ENCODE measurements at places on chromosomes 6 and 20.

GRCh38 chr20:63191400-63191799 is 24.5 kb downstream of the YTHDF1 start:
- no peak for DNase-seq

GRCh38 chr6:72212686-72213085 is 326.3 kb downstream of the RIMS1 start:
- no peak for DNase-seq

- DNase-seq, result peak; percentile 10
These were observed 3.3 kb downstream of the ID1 start for GRCh38 chr20:31608251-31608945.

- no peak for DNase-seq
These were observed 13.4 kb downstream of the C20orf173 start for GRCh38 chr20:35515949-35516645.

DNA sequence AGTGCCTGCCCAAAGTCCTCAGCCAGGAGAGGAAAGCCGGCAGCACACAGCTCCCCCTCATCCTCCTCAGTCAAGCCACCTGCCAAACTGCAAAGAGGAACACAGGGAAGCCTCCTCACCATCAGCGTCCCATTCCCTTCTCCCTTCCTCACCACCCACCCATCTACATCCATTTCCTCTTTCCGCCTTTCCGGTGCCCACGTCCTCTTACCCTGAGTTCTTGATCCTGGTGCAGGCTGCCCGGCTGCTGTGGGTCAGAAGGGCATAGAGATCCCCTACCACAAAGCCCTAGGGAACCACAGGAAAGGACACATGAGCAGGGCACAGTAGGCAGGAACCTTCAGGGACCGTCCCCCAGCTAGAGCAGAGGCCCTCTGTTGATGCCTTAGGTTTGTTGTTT is 6.0 kb downstream of the GNMT start:
- no peak for DNase-seq

- DNase-seq, result no peak
These were observed 175.7 kb upstream of the SNX9 start for GRCh38 chr6:157647261-157647915.

DNA sequence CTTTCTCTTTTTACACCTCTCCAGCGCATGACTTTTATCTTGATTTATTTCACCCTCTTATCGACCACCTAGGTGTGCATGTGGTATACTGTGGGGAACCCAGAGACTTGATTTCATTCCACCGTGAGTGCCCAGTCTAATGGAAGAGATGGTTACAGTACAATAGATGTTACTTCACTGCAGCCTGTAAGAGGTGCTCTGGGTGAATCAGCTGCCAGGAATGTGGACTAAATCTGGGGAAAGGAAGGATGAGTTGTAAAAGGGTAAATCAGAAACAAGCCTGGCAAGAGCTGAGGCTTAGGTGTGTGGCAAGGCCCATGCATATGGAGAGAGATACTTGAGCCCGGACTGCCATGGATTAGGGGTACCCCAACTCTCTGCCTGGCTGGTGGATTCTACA is 7.4 kb downstream of the STK35 start:
- no peak for DNase-seq

GRCh38 chr20:51579137-51579536 is 36.6 kb upstream of the NFATC2 start:
- DNase-seq, result no peak

DNA sequence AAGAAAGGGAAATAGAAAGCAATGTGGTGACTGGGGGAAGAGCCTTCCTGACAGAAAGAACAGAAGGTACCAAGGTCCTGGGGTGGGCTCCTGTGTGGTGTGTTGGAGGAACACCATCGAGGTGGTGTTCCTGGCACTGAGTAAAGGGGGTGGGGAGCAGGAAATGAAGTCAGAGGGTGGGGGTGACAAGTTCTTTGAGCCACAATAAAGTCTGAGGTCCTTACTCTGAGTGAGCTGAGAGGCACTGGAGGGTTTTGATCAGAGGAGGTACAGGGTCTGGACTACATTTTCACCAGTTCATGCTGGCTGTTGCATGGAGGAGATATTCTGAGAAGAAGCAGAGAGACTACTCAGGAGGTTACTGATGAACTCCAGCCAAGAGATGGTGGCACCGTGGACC is 198.2 kb downstream of the GMPR start:
- DNase-seq, result no peak

GRCh38 chr20:14685183-14685582 is 347.8 kb upstream of the FLRT3 start:
- DNase-seq, result no peak

GRCh38 chr6:100188754-100189153 is 194.7 kb upstream of the MCHR2 start:
- no peak for DNase-seq

GRCh38 chr6:74284284-74284683 is 588.3 kb downstream of the CD109 start:
- DNase-seq, result no peak

GRCh38 chr6:105493736-105494135 is 90.9 kb upstream of the PREP start:
- DNase-seq, result no peak

DNA sequence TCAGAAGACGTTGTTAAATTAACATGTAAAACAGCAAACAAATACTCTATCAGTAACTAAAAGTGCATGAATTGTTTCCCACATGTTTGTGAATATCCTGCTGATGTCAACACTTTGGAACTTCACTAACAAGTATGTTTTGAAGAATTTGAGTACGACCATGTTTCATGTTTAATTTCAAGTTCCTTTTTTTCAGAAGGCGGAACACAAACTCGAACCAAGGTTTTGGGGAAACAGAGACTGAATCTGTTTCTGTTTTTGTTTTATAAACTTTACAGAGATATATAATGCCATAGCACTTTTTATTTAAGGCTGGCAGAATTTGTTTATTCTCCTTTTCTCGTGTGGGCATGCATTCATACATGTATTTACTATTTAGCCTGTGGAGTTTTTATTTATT is 509.3 kb upstream of the CITED2 start:
- no peak for DNase-seq

DNA sequence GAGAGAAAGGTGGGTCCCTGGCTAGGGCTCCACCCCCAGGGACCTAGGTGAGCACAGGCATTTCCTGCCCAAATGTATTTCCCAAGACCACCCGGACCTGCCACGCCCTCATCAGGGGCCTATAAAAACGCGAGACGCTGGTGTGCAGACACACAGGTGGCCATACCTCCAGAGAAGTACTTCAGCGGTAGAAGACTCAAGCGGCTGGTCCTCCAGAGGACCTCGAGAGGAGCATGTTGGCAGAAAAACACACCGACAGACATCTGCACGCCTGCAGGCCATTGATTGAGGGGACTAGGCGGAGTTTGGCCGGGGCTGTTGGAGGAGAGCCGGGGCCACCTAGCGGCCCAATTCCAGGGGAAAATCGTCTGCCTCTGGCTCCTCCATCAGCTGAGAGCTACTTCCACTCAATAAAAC is 695.8 kb upstream of the MMS22L start:
- DNase-seq, result no peak

GRCh38 chr20:16451001-16451400 is 122.2 kb downstream of the KIF16B start:
- DNase-seq, result no peak

DNA sequence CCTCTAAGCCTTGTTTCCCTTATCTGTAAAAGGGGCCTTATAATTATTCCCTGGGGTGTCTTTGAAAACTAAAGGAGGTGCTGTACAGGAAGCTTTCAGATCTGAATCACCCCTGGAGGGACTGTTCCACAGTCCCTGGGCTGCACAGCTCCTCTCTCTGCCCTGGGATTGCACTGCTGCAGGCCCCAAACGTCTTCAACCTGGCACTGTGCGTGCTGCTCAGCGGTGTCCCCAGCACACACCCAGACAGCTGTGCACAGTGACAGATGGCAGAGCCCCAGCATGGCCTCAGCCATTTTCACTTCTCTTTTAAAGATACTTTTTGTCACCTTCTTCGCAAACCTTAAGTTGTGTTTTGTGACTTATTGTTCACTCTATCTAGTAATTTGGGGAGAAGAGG is 50.7 kb upstream of the INSM1 start:
- DNase-seq, result no peak

- DNase-seq, result no peak
These were observed 191.5 kb downstream of the CDH4 start for GRCh38 chr20:61443443-61444126.

GRCh38 chr6:16681260-16681873 is 79.9 kb downstream of the ATXN1 start:
- no peak for DNase-seq

DNA sequence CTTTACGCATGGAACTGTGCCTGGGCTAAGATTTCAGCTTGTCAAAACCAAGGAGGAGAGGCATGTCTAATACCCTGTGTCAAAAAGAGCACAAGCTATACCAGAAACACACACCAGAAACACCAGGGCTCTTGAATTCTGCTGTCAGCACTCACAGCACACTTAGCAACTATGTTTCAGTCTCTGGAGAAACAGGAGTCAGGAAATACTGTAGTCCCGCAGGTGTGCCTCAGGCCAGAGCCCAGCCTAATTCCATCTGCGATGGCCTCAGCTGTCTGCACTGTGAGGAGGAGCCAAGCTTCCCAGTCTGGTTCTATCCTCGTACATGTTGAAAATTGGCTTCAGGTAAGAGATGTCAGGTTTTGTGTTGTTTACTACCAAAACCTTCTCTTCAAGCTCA is 31.6 kb downstream of the MTRES1 start:
- DNase-seq, result no peak

GRCh38 chr20:2204021-2204420 is 91.8 kb upstream of the TGM3 start:
- DNase-seq, result no peak

- no peak for DNase-seq
These were observed 127.0 kb downstream of the UST start for GRCh38 chr6:148873868-148874267.

DNA sequence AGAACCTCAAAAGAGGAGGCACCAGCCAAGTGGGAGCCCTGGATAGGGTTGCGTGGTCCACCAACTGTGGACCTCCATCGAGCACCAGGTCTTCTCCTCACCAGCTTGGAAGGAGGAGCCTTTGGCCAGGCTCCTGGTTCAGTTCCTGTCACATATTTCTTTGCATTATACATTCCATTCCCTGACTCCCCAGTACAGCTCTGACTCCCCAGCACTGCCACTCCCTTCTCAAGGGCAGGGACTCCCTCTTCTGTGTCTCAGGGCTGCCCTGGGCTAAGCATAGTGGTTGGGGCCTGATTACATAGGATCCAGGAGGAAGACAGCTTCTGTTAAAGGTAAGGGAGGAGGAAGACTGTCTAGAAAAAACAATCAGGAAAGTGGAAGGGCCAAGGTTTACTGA is 91.1 kb downstream of the MRPL14 start:
- DNase-seq, result no peak

DNA sequence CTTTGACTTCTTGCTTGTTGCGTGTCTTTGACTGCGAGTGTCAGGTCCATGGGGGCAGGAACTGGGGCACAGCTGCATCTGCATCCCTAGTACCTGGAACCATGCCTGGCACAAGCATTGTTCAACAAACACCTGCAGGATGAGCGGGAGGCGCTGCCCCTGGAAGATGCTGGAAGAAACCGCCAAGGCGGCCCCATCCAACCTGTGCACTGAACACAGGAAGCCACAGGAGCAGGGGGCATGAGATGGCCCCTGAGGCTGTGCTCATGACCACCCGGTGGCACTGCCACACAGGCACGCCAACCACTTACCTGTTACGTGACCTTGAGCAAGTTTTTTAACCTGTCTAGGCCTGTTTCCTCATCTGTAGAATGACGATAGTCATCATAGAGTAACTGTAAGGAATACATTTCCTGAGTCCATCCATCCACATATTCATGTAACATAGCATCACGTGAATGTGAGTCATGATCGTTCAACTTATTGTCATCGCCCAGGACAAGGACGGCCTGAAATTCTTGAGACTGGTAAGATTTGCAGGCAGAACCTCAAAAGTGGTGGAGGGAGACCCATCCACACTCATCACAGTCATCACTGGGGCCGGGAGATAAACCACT is 374.2 kb downstream of the PREX1 start:
- no peak for DNase-seq

DNA sequence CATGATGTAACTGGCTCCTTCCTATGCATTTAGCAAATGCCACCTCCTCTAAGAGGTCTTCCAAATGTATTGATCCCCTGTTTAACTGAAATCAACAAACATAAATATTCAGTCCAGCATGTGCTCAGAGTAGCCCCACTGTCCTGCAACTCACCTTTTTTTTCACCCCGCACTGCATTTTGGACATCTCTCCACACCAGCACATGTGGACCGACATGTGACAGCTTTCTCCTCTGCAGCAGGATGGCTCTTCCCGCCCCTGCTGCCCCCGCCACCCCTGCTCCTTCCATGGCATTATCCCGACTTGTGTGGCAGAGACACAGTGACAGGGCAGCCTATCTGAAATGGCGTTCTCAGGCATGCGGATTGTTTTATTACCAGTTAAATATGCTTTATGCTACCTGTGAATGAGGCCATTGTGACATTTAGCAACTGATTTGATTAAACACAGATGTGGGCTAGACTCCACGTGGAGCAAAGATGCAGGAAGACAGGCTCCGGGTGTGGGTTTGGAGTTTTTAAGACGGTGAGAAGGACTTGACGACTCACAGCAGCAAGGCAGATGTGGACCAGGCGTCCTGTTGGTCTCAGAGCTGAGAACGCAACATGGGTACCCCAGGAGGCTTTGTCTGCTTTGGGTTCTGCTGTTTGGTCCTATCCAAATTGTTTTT is 161.2 kb downstream of the EYA2 start:
- no peak for DNase-seq

DNA sequence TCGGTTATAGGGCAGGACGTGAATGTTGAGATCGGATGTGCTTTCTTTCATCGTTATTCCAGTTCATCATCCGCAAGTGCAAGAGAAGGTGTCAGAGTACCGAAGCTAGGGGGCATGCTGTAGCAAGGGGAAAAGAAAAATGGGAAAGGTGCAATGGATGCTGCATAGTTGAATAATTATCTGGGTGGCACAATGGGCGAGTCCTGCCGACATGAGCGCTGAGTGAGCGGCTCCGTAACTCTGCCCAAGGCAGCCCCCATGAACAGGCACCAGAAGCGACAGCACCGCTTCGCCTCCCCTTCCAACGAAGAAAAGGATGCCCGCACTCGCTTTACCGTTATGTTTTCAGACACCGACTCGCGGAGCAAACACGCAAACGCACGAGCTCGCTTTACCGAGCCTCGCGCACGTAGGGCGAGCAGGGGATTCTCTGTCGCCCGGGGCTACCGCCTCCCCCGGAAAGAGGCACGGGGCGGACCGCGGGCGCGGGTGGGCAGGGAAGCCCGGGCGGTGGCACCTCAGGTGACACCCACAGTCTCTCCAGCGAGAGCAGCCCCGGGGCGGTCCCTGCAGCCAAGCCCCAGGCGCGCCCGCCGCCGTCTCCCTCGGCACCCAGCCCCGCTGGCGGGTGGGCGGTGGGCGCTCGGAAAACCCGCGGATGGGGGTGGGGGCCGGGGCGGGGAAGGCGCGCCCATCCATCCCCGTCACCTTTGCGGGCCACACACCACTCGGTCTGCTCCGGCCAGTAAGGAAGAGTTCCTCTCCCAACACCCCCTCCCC is 654 bp downstream of the WASF1 start:
- no peak for DNase-seq

GRCh38 chr6:135568379-135568778 is 70.8 kb upstream of the AHI1 start:
- DNase-seq, result no peak

GRCh38 chr20:24328901-24329300 is 140.5 kb upstream of the SYNDIG1 start:
- no peak for DNase-seq
